ENCODE measurements at places on chromosomes 1 and 21.

GRCh38 chr1:69739251-69739605 lies 171.5 kb downstream of the LRRC7 start:
- DNase-seq: no peak

GRCh38 chr21:19541602-19542001 lies 1138.0 kb upstream of the TMPRSS15 start:
- DNase-seq: no peak

GRCh38 chr21:14589855-14590563 lies 43.9 kb upstream of the SAMSN1 start:
- DNase-seq: no peak

- DNase-seq: no peak
Observed at GRCh38 chr1:113429461-113430153, 39.3 kb downstream of the MAGI3 start.

GRCh38 chr1:36919491-36920145 lies 114.7 kb downstream of the GRIK3 start:
- no peak for DNase-seq

GRCh38 chr1:110673197-110673701 lies 1.5 kb downstream of the KCNA3 start:
- no peak for DNase-seq

DNA sequence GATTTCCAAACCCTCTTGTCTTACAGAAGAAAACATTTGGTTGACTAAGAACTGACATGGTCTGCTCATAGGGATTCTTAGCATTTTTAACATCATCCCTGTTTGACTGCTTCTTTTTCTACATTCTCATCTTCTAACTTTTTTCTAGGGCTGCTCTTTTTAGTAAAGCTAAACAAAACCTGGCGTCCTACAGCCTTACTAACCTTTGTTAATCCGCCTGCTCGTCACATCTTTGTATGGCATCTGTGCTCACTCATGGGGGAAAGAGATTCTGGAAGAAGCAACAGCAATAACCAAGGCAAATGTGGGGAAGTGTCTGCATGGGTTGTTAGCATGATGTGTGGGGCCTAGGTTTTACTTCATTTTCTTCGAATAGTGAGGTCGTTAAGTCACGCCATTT lies 92.0 kb downstream of the KIF1B start:
- no peak for DNase-seq

DNA sequence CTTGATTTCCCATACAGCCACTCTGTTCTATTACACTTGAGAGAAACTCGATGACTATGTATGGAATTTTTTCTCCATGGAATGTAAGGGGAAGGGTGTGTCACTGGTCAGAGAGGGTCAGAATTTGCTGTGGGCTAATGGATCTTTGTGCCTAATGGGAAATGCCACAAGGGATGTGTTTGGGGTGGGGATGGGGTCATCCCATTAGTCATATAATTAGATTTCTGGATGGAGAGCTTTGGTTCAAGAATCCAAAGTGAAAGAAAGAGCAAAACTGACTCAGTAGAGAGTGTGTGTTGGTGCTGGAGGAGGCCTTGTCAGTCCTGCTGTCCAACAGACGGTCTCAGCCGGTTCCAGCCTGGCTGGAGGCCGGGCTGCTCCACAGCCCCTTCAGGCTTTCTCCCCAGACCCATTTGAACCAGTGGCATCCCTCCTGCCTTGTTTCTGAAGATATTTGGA lies 86.4 kb downstream of the LAMC2 start:
- peak; percentile 93 for DNase-seq

GRCh38 chr1:34380526-34381124 lies 203.9 kb downstream of the C1orf94 start:
- no peak for DNase-seq

GRCh38 chr1:3543076-3544039 lies 68.0 kb downstream of the MEGF6 start:
- DNase-seq: peak; percentile 96

DNA sequence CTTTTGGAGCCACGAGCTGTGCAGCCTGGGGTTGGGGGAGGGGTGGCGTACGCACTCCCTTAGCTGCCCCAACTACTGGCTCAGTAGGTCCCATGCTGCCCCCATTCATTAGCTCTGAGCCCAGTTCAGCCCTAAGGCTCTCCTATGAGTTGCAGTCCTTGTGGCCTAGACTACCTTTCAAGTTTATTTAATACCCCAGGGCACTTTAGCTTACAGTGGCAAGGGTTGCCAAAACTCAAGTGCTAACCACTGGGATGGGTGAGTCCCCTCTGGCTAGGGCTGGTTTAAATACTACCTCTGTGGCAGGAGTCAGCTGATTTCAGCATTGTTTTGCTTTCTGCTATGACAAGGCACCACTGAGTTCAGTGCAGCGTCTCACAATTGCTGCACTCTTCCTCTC lies 118.2 kb downstream of the ODF2L start:
- no peak for DNase-seq

GRCh38 chr21:26412885-26413284 lies 160.2 kb downstream of the CYYR1 start:
- no peak for DNase-seq

GRCh38 chr1:47241114-47242113 lies 9.4 kb upstream of the TAL1 start:
- DNase-seq: no peak

GRCh38 chr1:16451841-16452528 lies 11.5 kb downstream of the NECAP2 start:
- no peak for DNase-seq

GRCh38 chr1:36165145-36165544 lies 9.2 kb downstream of the MAP7D1 start:
- no peak for DNase-seq

DNA sequence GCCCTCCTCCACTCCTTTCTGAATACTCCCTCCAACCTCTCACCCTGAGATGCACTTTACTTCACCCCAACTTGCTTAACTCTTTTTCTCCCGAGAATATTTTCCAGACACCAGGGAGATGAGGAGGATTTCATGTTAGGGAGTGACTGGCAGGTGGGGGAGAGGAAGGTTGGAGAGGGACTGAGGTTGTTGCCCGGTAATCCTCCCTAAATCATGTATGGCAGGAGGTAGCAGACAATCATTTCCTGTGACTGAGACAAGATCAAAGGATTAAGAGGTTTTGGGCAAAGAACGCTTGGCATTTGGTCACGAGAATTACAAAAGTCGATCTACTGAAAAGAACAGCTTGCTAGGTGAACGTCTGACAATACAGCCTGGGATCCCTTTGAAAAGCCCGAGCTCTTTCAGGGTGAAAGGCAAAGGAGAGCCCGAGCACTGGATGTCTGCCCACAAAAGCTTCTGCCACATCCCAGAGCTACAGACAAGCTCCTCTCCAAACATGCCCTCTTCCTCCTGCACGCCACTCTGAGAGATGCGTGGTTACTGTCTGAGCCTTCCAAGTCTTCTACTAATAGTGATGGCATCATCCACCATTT lies 154.1 kb downstream of the DAB1 start:
- no peak for DNase-seq

DNA sequence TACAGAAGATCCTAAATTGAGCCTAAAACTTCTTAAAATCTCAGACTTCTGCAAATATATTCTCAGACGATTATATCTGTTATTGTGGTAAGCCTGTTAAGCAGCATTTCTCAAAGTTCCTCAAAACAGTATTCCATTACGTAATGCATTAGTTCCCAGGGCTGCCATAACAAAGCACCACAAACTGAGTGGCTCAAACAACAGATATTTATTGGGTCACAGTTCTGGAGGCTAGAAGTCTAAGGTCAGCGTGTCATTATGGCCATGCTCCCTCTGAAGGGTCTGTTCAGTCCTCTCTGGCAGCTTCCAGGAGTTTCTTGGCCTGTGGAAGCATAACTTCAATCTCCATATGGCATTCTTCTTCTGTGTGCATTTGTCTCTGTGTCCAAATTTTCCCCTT lies 103.5 kb upstream of the ST6GALNAC5 start:
- no peak for DNase-seq

- DNase-seq: no peak
Observed at GRCh38 chr1:88399690-88400089, 284.4 kb upstream of the PKN2 start.

DNA sequence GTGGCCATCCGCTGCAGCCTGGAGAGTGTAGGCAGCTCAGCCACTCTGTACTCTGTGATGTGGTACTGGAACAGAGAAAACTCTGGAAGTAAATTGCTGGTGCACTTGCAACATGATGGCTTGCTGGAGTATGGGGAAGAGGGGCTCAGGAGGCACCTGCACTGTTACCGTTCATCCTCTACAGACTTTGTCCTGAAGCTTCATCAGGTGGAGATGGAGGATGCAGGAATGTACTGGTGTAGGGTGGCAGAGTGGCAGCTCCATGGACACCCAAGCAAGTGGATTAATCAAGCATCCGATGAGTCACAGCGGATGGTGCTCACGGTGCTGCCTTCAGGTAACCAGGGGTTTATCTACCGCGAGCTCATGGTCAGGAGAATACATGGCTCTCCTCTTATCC lies 24.0 kb downstream of the CD101 start:
- DNase-seq: no peak
